ENCODE measurements at places on chromosomes 1 and 21.

DNA sequence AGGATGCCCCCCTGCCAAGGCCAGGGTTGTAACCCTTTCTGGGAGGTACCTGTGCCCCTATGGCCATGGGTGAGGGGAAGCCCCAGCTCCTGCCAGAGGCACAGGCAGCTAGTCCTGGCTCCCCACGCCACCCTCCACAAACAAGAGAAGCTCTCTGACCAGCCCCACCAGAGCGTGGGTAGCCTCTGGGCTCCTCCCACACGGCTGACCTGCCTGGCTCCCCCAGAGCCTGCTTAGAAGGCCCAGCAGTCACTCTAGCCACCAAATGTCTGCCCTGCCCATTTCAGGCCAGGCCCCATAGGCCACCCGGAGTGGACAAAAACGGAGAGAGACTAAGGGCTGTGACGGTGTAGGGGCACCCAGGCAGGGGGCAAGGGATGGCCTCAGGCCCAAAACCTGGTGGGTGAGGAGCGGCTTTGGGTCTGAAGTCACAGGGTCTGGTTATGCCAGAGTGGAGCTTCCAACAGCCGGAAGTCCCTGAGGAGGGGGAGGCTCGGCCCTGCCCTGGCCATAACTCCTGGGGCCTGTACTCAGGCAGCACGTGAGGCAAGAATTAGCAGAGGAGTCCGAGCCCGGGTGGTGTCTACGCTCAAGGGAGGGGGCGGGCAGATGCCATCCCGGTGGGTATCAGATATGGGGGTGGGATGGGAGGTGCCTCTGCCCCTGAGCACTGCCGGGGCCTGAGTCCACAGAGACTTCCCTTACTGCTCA is 155.4 kb downstream of the CASZ1 start:
- no peak for DNase-seq

DNA sequence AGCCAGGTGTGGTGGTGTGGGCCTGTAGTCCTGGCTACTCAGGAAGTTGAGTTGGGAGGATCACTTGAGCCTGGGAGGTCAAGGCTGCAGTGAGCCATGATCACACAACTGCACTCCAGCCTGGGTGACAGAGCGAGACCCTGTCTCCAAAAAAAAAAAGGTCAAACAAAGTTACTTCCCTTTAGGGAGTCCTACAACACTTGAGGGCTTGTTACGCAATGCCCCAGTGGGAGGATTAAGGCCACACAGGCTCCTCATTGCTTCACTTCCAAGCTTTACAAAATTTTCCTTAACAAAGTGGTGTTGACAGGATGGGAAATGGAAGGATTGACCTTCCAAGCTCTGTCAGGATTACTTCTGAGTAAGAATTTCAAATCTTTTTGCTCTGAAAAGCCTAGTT is 6.2 kb upstream of the EXTL1 start:
- no peak for DNase-seq

DNA sequence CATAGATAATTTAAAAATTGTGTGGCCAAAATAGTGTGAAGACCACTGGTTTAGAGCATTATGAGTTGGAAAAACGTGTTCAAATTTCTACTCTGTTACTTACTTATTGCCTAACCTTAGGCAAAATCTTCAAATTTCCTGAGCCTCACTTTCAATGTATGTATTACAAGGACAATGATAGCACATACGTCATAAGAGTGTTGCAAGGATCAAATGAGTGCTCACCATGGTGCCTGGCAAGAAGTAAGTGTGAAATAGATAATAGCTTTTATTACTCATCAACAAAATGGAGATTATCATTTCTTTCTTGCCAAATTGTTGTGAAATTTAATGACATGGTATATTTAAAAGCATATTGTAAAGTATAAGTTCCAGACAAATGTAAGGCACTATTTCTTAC is 57.2 kb downstream of the FH start:
- DNase-seq = no peak

DNA sequence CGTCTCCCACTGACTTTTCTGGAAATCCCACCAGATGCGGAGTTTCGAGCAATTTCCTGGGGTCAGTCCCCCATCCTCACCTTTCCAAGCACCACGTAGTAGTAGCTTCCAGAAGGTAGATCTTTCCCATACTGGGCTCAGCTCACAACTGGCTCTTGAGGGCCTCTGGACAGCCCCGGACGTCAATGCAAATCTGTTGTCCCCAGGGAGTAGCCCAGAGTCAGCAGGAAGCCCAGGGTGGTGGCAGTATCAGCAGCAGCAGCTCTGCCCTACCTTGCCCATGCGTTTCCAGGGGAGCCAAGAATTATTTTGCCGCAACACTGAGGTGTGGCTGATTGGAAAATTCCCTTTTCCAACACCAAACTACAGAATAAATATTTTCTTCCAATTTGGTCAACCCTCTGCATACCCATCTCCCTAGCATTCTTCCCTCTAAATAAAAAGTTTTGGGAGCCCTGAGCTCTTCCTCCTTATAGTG is 70.3 kb downstream of the CD46 start:
- DNase-seq = no peak

GRCh38 chr1:152520561-152521090 is 6.3 kb downstream of the CRCT1 start:
- DNase-seq = no peak

- DNase-seq = peak; percentile 97
Observed at GRCh38 chr1:27830621-27831440, at the start of gene PPP1R8. Gene PPP1R8 (plus strand): TSS chr1:27830782. CDS start chr1:27830836, 54 bp downstream.

- peak; percentile 89 for DNase-seq
Observed at GRCh38 chr1:243850202-243850451, at the start of gene AKT3. Gene AKT3 (minus strand): TSS chr1:243850243. CDS start chr1:243843170, 7,073 bp downstream.

GRCh38 chr1:112778137-112778536 is 63.0 kb upstream of the PPM1J start:
- DNase-seq = no peak

GRCh38 chr1:9225411-9225785 is 9.2 kb upstream of the H6PD start:
- no peak for DNase-seq

DNA sequence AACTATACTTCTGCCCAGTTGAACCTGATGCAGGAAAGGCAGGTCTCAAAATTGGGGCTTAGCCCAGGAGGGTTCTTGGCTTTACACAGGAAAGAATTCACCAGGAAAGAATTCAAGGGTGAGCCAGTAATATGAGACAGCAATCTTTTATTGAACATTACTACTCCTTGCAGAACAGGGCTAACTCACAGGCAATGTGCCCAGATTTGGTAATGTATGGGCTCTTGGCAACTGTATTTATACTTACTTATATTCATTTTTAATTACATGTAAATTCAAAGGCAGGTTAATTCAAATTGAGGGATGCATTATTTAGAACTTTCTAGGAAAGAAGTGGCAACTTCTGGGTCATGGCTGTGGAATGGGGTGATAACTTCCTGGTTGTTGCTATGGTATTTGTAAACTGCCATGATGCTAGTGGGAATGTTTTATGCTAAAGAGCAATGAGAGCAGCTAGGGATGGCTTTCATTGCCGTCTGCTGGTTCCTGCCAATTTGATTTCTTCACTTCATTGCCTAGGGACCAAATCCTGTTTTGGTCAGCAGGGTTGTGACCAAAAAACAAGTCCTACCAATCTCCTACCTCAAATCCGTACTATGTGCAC is 107.5 kb downstream of the CHRM3 start:
- no peak for DNase-seq

DNA sequence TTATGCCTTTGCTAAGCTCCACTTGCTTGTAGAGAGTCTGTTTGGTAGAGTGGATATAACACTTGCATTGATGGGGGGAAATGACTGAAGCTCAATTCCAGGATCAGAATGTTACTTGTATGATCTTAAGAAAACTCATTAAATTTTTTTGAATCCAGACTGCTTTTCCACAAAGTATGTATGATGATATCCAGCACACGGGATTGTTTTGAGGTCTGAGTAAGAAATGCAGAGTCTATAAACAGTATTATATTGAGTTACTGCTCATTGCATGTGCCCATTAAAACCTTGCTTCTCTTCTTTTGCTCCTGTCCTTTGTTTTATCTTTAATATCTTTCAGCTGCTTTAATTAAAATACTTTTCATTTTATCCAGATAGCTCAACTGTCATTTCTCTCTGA is 570.4 kb upstream of the ZRANB2 start:
- no peak for DNase-seq

DNA sequence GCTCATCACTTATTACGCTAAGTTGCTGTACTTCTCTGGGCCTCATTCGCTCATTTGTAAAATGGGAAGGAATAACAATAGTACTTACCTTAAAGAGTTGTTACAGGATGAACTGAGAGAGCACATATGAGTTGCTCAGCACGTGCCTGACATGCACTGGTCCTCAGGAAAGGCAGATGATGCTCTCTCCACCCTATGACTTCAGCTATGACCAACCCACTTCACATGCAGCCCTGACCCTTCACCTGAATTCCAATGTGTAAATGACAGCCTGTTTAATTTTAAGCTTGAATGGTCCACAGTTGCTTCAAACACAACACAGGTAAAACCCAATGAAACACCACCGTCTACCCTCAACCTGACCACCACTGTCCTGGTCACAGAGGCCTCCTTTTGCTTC is 32.9 kb downstream of the GADD45A start:
- DNase-seq = no peak

- no peak for DNase-seq
Observed at GRCh38 chr1:30760596-30761324, 3.2 kb upstream of the LAPTM5 start.

- no peak for DNase-seq
Observed at GRCh38 chr1:225182716-225183115, 245.1 kb downstream of the LBR start.

DNA sequence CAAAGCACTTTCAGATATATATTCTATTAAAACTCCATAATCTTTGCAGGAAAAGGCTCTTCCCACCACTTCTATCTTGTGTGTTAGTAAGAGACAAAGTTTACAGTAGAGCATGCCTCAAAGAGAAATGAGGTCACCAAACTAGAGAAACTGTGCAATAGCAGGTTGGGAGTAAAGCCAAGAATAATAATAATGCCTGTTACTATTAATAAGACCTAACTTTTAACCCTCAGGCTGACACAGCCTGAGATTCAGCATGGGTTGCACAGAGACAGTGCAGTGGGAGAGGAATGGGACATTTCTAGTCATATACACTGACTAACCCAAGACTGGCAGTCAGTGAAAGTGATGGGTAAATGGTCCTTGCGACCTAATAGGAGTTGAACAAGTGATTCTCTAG is 320.2 kb upstream of the NFIA start:
- no peak for DNase-seq

DNA sequence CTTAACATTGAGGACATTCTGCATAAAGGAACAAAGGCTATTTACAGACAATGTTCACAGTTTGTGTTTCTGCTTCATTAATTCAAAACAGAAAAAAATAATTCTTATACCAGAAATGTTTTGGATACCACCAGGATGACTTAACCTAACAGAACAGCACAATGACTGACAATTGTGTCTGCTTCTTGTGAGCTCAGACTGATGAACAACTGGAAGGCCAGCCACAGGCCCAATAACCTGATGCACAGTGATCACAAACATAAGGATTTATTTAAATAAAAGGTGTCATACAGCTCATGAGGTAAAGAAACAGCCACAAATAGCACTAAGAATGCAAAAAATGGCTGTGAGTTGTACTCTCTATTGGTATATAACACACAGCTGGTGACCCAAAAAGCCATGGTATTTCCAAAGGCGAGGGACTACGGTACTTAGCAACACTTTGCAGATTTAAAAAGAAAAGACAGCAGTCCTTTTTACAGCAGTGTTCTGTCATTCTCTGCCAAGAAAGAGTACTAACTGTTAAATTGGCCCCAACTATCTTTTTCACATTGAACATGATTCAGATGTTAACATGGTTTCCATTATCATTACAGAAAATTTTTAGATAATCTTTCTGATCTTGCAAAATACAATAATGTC is 32.1 kb upstream of the DDAH1 start:
- no peak for DNase-seq

DNA sequence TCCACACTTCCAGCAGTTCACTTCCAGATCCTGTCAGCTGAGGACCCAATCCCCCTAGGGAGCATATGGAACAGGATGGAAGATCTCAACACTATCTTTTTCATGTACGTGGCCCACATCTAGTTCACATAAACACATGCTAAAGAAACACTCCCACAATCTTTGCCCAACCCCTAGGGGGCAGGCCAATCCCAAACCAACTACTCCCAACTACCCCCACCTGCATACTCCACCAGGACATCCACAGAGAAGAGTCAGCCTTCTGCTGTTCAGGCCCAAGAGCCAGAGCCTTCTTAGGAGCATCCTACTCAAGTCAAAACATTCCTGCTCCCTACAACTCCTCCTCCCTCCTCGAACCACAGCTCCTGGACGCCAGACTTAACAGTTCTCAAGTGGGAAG is 5.6 kb upstream of the SLC5A9 start:
- no peak for DNase-seq

GRCh38 chr1:94011709-94012595 is 102.7 kb upstream of the GCLM start:
- no peak for DNase-seq

DNA sequence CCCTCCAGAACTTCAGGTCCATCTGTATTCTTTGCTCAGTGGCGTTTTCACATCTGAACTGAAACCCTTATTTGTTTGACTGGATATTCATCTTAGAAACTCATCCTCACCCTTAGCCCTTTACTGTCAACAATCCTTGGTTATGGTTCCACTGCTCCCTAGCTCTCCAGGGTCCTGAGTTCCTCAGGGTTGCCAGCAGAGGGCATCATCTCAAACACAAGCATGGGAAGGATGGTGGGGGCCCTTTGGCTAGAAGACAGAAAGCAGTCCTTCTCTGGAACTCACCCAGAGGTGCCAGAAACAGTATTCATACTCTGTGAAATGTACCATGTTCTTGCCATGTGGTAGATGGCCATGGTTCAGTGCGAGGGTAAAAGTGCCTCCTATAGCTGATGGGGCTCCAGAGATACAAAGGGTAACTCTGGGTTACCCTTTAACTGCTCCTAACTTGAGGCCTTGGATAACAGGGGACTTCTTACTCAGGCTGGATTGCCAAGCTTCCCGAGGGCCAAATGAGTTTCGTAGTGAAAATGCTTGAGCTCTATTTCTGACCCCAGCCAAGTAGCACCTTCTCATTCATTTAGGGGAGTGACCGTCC is 11.3 kb downstream of the NCSTN start:
- peak; percentile 29 for DNase-seq

- no peak for DNase-seq
Observed at GRCh38 chr1:109225711-109226445, 12.2 kb downstream of the SARS1 start.

DNA sequence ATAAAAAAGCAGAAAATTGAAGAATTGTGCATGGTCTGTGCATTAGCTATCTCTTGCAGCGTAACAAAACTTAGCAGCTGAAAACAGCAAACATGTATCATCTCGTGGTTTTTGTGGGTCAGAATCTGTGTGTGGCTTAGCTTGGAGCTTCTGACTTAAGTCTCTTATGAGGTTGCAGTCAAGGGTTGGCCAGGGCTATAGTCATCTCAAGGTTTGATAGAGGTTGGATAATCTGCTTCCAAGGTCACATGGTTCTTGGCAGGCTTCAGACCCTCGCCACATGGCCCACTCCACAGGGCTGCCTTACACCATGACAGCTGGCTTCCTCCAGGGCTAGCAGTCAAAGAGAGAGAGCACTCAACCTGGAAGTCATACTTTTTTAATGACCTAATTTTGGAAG is 35.9 kb downstream of the CNST start:
- peak; percentile 51 for DNase-seq

- peak; percentile 69 for DNase-seq
Observed at GRCh38 chr1:156385534-156386031, 16.6 kb downstream of the RHBG start.

- peak; percentile 34 for DNase-seq
Observed at GRCh38 chr1:183003203-183003602, 20.0 kb upstream of the LAMC1 start.

GRCh38 chr1:94416901-94417727 is 1.1 kb upstream of the ABCD3 start:
- no peak for DNase-seq
